ENCODE measurements at places on chromosomes 11 and 22.
A peak's percentile ranks its signal among the peaks of the same experiment; 100 is the strongest.

GRCh38 chr22:29331658-29332300 is 16.3 kb upstream of the RASL10A start:
- DNase-seq: no peak

DNA sequence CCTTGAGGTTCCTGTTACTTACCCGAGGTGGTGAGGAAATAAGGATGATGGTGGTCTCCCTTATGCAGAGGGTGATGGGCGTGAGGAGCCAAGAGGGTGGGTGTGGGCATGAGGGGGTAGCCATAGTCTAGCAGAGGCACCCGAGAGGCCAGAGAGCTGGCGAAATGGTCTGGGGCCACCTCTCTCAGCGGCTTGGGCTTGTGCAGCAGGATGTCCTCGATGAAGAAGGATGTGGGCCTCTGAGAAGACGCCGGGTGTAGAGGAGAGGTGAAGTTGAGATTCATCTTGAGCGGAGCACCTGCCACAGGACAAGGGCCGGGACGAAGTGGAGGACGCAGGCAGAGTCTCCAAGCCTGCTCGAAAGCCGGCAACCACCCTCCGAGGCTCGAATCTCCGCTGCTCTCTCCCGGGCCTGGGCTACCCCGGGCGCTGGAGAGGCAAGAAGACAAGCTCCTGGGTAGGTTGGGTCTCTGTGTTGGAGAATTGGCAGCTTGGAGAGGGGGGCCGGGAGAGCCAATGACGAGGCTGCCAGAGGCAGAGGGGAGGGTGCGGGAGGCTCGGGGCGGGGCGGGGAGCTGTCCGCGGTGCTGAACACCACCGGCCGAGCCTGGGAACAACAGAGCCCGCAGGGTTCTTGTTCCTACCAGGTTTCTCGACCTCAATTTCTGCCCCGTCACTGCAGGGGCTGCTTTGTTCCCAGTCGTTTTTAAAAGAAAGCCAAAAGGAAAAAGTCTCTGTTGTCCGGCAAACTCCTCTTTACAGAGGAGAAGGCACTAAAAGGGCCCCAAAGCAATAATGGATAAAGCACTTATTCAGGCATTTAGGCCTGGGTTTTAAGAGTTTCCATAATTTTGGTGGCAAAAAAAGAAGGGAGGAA is at the start of gene BSX:
Gene BSX, minus strand, starts transcription at position 447 of the 877 bp plus-strand sequence. Its CDS starts 163 bp downstream, at position 284.
- DNase-seq: peak; percentile 23

- no peak for DNase-seq
Measured at GRCh38 chr22:19981961-19982920, 34.4 kb downstream of the ARVCF start.

DNA sequence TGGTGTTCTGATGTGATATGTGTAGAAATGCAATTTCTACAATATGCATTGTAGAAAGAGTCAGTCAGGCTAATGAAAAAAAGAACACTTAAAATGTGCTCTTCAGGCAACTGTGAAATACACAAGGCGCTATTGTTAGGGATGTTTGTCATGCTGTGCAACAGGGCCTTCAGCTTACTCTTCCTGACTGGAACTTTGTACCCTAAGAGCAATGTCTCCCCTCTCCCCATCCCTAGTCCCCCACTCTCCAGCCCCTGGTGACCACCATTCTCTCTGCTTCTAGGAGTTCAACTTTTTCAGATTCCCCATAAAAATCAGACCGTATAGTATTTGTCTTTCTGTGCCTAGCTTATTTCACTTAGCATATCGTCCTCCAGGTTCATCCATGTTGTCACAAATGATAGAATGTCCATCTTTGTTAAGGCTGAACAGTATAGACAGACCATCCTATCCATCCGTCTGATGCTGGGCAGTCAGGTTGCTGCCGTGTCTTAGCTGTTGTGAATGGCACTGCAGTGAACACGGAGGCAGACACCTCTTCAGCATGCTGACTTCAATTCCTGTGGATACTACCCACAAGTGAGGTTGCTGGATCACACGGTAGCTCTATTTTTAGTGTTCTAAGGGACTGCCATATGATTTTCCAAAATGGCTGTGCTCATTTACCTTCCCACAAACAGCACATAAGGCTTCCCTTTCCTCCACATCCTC is 10.7 kb downstream of the NDUFV1 start:
- DNase-seq: no peak

- no peak for DNase-seq
Measured at GRCh38 chr11:12109591-12110196, 696 bp upstream of the MICAL2 start.

DNA sequence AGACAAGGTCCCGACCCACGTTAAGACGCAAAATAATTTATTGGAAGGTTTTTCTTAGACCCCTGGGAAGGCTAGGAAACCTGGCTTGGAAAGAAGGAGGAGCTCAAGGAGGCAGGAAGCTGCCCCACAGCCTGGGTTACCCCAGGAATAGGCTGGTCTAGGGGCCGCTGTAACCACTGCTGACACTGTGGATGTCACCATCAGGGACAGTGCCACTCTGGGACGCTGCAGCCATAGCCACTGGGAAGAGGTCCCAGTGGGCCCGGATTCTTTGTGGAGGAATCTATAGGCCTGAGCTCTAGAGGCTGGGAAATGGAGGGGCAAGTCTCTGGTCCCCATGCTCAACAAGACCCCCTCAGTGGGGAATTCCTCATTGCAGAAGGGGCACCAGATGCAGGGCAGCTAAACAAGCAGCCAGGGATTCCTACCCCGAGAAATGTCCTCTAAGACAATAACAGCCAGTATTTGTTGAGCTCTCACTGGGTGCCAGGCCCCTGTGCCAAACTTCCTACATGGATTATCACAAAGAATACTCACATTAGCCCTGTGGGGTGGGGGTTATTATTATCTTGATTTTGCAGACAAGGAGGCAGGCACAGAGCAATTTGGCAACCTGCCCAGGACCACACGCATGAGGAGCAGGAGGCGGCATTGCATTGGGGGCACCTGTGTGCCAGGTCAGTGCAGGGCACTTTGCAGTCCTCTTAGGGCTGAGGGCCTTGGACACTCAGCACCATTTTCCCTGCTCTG is 19.5 kb upstream of the CHKA start:
- no peak for DNase-seq

DNA sequence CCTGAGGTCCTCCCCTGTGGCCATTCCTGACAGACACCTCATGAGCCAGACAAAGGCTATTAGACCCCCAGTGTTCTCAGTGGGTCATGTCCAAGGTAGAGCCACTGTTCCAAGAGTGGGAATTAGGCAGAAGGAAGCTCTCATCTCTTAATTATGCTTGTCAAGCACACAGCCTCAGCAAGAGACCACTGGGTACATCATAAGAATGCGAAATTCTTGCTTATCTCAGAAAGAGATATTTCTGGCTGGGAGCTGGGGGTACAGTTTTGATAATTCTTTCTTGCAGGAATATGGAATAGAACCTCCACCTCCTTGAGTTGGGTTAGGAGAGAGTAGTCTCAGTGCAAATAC is 1280.0 kb upstream of the CNTN5 start:
- DNase-seq: no peak

DNA sequence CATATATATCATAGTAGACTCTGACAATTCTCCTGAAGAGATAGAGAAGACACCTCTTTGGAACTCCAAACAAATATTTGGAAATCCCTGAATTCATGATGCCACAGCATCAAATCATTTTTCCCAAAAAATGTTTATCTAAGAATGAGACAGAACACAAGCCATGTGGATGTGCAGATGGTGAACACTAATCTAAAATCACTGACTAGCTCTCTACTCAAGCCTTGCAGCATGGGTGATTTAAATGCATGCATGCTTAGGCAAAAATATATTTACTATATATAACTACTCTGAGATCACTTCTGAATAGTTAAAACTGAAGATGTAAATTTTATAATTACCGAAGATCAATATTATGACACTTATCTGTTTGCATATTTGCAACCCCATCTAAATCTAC is 289.9 kb downstream of the GUCY1A2 start:
- DNase-seq: no peak

DNA sequence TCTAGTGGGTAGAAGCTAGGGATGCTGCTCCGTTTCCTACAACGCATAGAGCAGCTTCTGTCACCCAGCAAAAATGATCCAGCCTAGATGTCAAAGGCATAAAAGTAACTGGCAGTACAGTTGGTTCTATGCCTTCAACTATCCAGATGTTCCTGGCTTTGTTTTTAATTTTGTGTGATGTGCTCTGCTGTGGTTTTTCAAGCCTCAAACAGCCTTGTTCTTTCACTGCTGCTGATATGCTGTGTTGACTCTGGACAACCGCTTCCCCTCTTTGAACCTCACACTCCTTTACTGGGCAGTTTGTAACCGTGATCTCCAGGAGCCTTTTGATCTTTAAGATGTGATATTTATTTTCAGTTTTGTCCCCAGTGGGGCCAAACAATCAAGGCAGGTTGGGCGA is 116.4 kb downstream of the SEZ6L start:
- no peak for DNase-seq
